Head of caudate nucleus (tissue), 42 donors: ENCODE measurements at places on chromosomes 6 and 20.

DNA sequence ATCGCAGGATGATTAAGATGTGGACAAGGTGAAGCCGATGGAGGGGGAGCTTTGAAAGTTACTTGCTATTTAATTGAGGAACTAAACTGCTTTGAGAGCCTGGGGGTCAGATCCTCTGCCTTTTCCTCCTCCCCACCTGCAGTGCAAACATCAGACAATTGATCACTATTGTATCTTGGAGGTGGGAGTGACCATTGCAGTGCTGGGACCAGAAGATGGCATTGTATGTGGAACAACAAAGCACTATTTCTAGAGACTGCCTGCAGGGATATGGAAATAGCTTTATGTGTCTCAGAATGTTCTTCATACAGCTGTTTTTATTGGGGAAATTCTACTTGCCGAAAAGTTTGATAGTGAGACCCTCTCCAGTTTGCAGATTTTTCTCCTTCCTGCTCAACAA lies 4.2 kb downstream of the MOG start:
- DNase-seq, result no peak

GRCh38 chr6:72466971-72467566 lies 154.8 kb upstream of the KCNQ5 start:
- no peak for DNase-seq

DNA sequence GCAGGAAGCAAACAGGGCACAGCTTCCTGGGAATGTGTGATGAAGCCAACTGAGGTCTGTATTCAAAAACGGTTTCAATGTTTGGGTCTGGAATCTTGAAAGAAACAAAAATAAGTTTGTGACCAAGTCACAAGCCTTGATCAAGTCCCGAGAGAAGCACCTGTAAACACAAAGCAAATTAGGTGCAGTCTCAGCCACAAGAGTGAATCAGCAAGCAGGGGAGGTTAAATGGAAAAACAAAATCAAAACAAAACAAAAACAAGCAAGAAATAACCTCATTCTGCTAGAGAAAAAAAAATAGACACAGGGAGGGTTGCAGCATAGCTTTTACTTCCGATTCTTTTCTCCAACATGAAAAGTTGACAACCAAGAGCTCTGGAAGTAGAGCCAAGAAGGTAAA lies 201.7 kb downstream of the CLIC5 start:
- DNase-seq, result no peak

- DNase-seq, result no peak
Observed at GRCh38 chr20:62117362-62117646, 5.0 kb upstream of the LSM14B start.

DNA sequence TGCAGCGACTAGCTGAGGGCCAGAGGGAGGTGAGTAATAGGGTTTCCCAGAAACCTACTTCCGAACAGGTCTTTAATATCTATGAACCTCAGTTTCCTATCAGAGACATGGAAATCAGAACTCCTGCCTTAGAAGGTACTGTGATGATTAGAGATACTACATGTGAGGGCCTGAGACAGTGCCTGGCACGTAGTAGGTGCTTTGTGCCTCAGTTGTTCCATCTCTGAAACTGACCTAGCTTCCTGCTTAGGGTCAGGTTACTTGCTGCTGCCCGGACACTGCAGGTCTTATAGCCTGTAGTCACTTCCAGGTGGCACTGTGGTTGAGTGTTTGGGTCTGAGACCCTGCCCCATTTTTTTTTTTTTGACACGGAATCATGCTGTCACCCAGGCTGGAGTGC lies 20.9 kb downstream of the RAB44 start:
- DNase-seq, result no peak

- DNase-seq, result no peak
Observed at GRCh38 chr6:134093007-134093573, 40.7 kb upstream of the SLC2A12 start.

DNA sequence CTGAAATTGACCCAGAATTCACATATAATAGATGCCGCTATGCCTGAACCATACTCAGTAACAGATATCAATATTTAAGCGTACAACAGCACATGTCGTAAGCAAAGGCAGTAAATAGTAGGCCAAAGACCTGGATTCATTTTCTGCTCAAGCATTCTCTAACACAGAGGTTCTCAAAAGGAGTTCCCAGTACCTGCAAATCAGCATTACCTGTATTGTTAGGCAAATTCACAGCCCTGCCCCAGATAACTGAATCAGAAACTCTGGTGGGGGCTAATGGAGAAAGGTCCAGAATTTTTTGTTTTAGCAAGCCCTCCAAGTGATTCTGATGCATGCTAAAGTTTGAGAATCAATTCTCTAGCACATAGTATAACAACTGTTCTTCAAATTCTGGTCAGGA lies 36.0 kb downstream of the RSPO3 start:
- no peak for DNase-seq

DNA sequence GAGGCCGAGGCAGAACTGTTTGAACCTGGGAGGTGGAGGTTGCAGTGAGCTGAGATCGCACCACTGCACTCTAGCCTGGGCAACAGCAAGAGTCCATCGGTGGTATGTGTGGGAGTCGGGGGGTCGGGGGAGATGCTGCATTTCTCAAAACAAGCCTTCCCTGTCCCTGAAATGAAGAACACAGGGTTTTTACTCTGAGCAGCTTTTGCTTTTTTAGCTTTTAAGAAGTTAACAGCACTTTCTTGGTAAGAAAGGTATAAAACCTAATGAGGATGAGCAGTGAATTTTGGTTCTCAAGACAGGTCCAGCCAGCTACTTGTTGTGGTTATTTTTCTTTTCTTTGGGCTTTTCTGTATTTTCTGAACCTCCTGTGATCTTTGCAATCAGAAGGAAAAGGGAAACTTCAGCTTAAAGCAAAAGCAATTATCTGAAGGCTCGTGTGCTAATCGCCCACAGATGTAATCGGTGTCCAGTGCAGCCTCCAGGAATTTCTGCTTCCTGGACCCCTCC lies 3.7 kb downstream of the RPL10A start:
- DNase-seq, result no peak

GRCh38 chr6:73024598-73024997 lies 200.7 kb downstream of the KHDC1L start:
- DNase-seq, result no peak

DNA sequence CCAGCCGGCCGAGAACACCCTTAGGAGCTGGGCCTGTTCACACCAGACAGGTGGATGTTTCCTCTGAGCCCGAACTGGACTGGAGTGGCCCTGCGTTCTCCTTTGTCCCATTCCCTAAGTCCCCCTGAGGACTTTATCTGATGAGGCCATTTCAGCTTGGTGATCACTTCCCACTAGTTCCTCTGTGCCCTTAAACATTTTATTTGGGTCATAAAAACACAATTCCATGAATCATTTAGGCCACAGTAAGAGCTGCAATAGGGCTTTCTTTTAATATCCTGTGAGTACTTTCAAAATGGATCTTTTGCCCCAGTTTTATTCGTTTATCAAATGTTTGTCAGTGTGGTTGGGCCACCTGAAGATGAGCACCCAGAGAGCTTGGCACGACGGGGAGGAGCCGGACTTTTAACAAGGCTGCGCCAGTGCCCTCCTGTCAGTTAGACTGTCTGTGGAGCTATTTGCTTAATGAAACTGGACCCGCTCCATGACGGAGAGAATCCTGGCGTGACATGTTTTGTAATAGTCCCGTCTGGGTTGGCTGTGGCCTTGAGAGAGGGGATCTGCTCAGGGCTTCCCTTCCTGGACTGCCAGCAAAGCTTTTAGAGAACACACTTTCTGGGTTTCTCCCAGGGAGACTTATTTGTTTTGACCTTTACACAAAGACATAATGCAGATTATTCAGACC lies 53.5 kb downstream of the ZDHHC14 start:
- no peak for DNase-seq

DNA sequence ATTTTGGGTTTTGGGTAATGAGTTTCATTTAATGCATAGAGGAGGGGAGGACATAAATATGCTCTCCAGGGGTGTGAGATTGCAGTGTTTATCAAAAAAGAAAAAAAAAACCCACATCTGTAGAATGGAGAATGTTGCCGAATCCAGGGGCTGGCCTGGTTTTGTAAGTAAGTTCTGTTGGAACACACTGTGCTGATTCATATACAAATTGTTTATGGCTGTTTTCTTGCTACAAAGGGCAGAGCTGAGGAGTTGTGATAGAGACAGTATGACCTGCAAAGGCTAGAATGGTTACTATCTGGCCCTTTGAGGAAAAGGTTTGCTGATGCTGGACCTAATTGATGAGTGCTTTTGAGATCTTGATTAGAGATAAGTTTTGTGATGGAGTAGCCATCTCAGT lies 30.4 kb downstream of the SCAF8 start:
- DNase-seq, result no peak

DNA sequence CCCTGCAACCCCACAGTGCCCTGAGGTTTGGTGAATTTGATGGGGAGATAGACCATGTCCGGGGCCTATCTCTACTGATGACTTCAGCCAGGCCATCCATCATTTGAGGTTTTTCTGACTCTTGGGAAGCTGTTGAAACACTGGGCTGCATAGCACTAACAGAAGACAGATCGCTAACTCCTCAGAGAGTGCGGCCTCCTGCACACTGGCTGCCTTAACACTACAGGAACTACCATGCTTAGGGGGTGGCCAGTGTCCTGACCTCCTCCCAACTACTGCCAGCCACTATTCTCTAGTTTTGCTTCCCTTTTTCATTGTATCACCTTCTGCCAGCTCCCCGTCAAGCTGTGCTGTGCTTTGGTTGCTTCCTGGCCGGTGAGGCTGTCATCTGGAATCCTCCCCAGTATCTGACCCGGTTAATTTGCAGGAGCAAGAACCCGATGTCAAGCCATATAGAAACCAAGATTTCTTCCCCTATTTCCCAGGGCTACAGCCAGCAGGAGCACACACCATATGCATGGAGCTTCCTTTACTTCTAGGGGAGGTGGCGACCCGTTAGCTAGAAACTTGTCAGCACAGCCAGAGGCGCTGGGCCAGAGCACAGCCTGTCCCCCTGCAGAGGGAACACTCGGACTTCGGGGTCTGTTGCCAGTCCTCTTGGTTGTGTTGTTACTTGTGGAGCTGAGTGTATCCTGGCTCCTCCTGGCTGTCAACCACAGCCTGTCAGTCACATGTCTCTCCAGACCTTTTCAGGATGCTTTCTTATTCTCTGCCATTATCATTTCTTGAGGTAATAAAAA lies 57.3 kb upstream of the TRAF3IP2 start:
- peak; percentile 60 for DNase-seq

GRCh38 chr6:25753079-25753478 lies 1.5 kb upstream of the SLC17A4 start:
- no peak for DNase-seq

GRCh38 chr6:124987291-124987690 lies 25.1 kb downstream of the RNF217 start:
- no peak for DNase-seq

- no peak for DNase-seq
Observed at GRCh38 chr6:119020597-119021561, 57.6 kb downstream of the FAM184A start.

- DNase-seq, result no peak
Observed at GRCh38 chr20:23145281-23145700, 59.2 kb upstream of the CD93 start.

GRCh38 chr20:49286689-49287551 lies 9.1 kb upstream of the ZNFX1 start:
- DNase-seq, result no peak

DNA sequence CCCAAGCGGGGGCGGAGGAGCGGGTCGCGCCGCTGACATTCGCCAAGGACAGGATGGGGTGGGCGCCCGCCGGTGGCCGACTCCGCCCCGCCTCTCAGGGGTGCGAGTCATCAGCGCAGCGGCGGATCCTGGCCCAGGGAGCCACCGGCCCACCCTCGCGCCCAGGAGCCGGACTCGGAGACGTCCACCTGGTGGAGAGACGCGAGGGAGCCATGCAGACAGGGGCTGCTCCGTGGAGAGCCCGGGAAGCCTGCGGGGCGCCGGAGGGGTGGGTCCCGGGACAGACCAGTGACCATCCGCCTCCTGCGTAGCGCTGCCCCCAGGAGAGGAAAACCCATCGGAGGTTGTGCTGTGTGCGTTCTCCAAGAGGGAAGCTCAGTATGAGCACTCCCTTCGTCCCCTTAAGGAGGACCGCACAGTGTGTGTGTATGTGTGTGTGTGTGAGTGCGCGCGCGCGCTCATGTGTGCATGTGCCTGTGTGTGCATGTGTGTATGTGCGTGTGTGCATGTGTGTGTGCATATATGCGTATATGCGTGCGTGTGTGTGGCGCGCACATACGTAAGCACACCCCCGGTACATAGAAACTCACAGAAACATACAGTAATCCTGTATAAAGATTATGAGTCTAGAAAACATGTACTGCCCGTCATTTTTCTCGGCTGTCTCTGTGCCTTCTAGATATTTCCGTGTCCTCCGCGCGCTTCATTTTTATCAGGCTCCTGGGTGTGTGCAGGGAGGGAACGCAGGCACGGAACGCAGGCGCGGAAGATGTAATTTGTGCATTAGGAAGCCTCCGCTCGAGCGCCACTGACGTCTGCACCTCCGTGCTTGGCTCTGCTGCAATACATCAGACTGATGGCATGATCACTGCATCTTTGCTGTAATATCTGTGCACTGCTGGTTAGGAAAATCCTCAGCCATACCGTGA lies 158.9 kb downstream of the TBXT start:
- peak; percentile 85 for DNase-seq

- DNase-seq, result peak; percentile 70
Observed at GRCh38 chr20:63102721-63103375, 96.1 kb upstream of the BHLHE23 start.

- no peak for DNase-seq
Observed at GRCh38 chr6:49001856-49002541, 461.1 kb downstream of the MMUT start.

GRCh38 chr6:129434091-129434490 lies 275.9 kb downstream of the ARHGAP18 start:
- DNase-seq, result no peak

GRCh38 chr20:4260102-4260501 lies 244.7 kb upstream of the RNF24 start:
- DNase-seq, result no peak

GRCh38 chr6:112058243-112059032 lies 4.5 kb downstream of the CCN6 start:
- no peak for DNase-seq

GRCh38 chr6:163720005-163720404 lies 305.5 kb downstream of the QKI start:
- no peak for DNase-seq

DNA sequence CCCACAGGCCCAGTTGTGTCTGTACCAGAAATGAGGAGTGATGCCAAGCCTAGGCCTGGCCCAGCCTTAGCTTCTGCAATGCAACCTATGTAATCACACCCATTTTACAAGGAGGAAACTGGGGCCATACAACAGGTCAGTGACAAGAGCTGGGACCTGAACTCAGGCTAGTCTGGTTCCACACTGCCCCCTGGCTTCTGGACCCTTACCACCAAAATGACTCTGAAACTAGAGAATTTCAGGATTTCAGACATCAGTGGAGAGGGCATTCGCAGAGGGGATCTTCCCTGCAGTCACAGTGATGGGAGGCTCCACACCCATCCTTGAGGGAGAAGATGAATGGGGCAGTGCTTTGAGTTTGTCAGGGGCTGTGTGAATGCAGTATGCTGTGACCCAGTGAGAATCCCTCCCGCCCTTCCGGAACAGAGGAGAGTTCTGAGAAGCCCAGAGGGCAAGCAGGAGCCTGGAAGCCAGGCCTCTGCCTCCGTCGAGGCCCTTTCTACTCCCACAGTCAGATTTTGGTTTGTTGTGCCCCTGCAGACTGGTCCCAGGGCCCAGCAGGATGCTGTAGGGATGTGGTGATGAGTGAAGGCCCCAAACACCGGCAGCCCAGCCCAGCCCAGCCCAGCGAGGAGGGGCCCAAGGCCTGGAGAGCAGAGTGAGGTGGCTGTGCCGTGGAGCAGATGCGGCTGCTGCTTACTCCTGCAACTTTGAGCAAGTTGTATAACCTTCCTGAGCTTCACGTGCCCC lies 48.1 kb upstream of the MYL9 start:
- peak; percentile 45 for DNase-seq
